H1 (cell line): ENCODE measurements at places on chromosomes 3 and 15.

DNA sequence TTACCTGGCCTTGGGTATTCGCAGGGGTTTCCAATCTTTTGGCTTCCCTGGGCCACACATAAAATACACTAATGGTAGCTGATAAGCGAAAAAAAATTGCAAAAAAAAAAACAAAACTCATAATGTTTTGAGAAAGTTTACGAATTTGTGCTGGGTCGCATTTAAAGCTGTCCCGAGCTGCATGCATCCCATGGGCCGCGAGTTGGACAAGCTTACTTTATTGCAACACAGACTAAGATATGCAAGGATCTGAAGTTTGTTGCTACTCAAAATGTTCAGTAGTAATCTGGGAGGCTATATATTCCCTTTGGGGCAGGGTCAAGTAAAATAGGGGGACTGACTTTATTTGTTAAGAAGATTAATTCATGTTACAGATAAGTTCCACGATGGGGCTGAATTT lies 247.9 kb downstream of the CD47 start:
- DNase-seq, result no peak

DNA sequence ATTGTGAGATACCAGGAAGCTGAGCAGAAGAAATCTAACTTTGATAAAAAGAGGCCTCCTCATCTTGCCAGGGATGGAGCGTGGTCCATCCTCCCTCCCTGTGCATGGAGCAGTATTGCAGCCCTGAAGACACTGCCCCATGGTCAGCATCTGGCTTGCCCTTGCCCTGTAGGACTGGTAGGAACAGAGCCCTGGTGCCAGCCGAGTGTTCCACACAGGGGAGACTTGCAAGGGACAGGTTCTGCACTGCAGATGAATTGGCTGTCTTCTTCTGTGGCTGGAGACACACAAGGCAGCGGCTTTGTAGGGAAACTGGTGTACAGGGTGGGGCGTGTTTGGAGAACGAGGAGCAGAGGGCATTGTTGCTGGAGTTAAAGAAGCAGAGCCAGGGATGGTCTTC lies 110.5 kb downstream of the APBA2 start:
- no peak for DNase-seq

DNA sequence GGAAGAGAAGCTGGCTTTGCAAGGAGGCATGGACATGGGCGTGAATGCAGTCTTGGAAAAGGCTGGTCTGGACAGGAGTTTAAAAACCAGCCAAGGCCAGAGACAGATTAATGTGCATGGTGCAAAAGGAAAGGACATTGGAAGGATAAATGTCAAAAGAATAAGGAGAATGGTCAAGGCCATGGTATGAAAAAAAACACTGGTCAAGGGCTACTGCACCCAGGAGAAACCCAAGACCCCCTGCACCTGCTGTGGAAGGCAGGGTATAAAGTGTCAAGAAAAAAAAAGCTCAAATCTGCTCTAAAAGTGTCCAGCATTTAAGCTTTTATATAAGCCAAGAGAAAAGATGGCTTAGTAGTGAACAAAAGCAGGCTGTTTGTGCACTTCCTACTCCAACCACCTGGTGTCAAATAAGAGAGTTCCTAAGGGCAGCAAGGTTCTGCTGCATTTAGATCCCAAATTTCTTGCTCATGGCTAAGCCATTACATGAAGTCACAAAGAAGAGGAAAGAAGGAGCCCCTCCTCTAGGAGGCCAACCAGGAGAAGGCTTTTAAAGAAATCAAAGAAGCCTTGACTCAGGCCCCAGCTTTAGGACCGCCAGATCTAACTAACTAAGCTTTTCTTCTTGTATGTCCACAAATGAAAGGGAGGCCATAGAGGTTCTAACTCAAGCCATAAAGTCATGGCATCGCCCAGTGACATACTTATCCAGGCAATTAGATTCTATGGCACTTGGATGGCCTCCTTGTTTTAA lies 16.9 kb downstream of the CCR4 start:
- no peak for DNase-seq

GRCh38 chr3:40083066-40083465 lies 226.4 kb upstream of the EIF1B start:
- DNase-seq, result no peak

DNA sequence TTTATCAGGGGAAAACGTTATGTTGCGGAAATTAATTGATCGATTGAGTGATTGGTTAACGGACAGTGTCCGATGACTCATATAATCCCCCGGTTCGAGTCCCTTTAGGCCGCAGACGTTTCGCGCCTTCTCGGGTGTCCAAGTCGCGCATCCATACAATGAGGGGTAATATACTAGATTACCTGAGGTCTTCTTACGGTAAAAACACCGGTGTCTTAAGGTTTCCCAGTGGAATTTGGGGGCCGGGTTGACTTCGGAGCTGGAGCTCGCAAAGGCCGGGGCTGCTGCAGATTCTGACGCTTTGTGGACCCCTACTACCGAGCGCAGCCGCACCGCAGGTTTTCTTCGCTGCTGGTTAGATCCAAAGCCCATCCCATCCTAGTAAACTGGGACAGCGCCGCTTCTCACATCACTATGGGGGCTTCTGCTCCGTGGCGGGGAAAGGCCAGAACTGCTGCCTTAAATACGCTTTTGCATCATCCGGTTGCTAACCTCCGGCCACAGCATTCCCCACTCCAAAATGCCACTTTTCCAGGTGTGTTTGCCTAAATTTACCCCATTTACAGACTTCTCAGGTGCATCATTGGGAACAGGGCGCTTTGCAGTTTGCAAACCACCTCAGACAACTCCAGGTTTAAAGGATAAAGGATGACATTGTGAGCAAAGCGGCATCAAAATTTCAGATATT lies 858 bp upstream of the SACM1L start:
- no peak for DNase-seq

DNA sequence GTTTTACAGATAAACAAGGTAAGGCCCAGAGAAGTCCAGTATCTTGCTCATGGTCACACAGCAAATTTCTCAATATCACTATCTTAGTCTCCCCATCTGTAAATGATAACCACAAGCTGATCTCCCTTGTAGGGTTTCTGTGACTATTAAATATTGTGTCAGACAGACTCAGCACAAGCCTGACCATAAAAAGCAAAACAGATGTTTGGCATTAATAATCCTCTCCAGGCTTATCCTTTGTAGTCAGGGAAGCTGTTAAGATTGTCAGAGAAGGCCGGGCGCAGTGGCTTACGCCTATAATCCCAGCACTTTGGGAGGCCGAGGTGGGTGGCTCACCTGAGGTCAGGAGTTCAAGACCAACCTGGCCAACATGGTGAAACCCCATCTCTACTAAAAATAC lies 173.2 kb upstream of the PRICKLE2 start:
- DNase-seq, result no peak

GRCh38 chr15:64836023-64836536 lies 5.6 kb upstream of the PLEKHO2 start:
- no peak for DNase-seq

DNA sequence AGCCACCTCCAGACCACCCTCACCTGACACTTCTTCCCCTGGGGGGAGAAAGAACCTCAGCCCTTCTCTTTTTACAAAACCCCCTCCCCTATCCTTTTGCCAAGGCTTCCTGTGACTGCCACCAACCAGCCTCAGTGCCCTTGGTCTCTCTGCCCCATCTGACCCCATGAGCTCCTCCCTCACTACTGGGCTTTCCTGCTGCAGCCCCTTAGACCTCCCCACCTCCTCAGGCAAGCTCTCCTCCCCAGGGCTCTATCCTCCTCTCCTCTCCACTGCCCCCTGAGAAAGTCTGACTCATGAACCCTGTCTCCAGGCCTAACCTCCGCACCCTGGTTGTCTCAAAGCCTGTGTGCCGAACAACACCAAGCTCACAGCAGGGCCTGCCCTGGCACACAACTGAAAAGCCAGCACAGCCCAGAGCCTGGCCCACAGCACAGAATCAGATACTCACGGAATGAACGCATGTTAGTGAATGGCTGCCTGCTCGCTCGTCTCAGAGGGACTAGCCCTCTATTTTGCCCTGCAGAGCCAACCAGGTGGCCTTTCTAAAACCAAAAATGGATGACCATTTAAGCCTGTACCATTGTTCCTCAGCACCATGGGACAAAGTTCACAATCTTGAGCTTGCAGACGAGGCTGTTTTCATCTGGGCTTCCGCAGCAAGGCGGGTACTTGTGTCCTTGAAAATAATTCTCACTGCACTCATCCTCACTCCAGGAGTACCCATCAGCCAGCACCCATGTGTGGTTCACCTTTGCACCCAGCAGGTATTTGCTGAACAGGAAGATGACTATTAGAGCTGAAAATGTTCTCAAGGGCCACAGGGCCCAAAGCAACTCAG lies 1.7 kb downstream of the CHDH start:
- DNase-seq, result no peak

DNA sequence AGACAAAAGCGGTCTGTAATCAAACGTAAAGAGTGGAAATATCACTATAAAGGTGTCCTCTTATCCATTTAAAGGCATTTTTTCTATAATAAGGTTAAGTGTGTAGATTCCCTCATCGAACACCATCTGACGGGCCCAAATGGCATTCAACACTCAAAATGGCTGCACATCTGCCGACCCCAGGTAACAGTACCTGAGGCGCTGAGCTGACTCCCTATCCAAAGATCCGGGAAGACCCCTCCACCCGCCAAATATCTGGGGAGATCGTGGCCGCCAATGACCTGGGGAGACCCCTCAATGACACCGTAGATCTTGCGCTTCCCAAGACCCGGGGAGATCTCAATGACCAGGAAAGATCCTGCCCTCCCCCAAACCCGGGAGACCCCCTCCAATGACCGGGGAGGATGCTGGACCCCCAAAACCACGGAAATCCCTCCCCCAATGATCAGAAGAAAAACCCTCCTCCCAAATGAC lies 476 bp downstream of the IP6K2 start:
- no peak for DNase-seq

DNA sequence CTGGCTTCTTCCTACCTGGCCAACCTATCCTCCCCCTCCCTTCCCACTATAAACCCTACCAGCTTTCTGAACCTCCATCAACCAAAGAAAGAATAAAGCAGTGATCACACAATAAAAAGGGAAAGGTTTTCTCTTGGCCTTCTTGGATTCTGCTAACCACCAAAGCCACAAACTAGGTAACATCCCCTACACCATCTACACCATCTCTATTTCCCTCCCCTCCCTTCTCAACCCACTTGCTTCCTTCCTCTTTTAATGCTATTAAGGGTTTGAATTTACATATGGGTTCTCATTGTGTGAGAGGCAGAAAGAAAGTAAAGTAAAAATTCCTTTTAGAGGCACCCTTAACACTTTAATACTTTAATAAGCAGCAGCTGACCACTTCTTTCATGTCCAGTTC lies 25.8 kb upstream of the RSL24D1 start:
- no peak for DNase-seq

DNA sequence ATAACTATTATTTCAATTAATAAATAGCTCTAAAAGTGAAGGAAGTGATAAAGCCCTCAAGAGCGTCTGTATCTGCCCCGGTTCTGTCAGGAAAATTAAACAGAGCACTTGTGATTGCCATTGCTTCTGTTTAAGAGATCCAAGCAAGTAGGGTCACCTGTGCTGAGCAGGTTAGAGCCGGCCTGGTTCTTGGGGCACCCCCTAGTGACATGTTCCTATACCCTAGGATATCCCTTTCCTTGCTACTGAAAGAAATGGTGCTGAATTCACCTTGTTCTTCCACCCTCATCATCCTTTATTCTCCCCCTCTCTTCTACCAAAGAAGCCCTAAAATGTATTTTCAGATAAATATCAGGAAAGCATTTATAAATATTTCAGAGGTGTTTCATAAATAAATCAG lies 323.5 kb downstream of the RORA start:
- DNase-seq, result no peak

- DNase-seq, result no peak
Observed at GRCh38 chr3:56613016-56613415, 56.0 kb downstream of the CCDC66 start.

- DNase-seq, result no peak
Observed at GRCh38 chr3:14301558-14301957, 100.8 kb upstream of the SLC6A6 start.

- DNase-seq, result no peak
Observed at GRCh38 chr3:63798949-63799348, 20.1 kb upstream of the C3orf49 start.

DNA sequence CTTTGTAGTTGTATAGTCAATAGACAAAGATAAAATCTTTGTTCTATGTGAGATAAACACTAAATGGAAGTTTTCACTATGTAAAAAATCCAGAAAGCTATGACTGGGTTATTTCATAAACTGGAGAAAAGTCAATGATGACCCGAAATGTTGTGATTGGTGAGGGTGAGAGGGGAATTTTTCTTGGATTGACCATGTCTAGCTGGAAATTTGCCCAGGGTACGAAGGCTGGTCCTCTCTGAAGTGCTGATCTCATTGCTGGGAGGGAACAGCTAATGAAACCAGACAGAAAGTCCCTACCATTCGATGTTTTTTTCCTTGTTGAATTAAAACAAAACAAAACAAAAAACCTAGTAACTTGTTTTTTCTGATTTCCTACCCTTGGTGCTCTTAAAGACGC lies 14.3 kb downstream of the TPRG1 start:
- DNase-seq, result no peak

- no peak for DNase-seq
Observed at GRCh38 chr3:46763178-46763577, 45.5 kb upstream of the PRSS50 start.

DNA sequence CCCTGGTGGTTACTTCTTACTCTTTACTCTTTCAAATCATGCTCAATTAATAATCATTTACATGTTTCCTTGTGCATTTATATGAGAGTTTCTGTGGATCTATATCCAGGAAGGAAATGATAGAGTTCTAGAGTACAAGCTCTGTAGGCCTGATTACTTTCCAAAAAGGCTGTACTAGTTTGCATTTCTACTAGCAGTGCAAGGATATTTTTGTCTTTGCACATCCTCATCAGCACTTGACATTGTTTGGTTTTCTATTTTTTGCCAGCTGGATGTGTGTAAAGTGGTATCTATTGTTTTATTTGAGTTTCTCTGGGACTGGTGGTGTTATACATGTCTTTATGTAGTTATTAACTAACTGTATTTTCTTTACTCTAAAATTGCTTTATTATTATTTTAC lies 19.6 kb upstream of the SLC7A14 start:
- DNase-seq, result no peak

GRCh38 chr15:84784262-84784661 lies 32.9 kb upstream of the ALPK3 start:
- no peak for DNase-seq

DNA sequence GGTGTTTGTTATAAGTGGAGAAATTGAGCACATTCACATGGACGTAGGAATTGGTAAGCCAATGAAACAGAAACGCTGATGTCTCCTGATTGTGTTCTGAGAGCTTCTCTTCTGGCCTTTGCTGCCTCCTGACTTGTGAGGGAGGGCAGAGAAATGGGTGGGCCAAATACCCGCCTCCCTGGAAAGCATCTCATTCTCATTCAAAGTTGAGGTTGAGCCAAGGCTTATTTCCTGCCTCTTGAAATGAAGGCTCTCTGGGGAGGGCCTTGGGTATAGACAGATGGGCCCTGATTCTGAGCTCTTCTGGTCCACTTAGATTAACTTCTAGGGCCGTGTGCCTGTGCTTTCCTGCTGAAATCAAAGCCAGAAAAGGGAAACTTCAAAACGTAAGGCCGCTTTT lies 57.4 kb upstream of the MYZAP start:
- no peak for DNase-seq

- DNase-seq, result no peak
Observed at GRCh38 chr3:29757054-29757777, 476.3 kb downstream of the RBMS3 start.

- DNase-seq, result no peak
Observed at GRCh38 chr3:102225407-102226132, 209.2 kb upstream of the ZPLD1 start.
